ENCODE measurements at places on chromosomes 3 and 15.

- DNase-seq, result no peak
Measured at GRCh38 chr3:181941250-181941649, 229.5 kb downstream of the SOX2 start.

DNA sequence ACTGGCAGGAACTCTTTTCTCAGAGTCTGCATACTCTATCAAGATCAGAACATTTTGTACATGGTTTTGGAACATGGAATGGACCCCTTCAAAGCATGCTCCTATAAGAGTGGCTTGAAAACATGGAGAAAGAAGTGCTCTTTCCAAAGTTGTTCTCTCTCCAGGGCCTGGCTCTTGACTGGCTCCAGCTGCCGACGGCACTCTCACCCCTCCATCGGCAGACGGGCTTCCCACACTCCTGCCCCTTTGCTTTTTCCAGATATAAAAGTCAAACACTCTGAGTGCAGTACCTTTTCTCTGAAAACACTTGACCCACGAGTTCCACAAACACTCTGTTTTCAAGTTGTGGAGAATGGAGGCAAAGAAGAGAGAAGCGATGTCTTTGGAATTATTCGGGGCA lies 72.5 kb upstream of the ONECUT1 start:
- DNase-seq, result no peak

DNA sequence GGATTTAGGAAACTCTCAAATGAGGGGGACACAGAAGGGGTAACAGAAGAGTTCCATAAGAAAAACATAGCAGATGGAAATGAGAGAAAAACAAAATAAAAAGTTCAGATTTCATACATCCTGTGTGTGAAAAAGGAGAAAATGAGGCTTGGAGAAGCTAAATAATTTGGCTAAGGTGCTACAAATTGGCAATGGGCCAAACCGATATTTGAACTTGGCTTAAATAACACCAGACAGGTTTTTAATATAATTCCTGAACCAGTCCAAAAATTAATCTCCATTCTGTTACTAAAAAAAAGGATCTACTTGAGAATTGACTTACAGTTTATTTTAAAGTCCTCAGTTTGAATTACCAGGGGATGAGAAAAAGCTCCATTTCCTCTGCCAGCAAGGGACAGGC lies 342.9 kb upstream of the DPH6 start:
- no peak for DNase-seq

GRCh38 chr15:70715840-70716485 lies 47.4 kb downstream of the UACA start:
- DNase-seq, result no peak

DNA sequence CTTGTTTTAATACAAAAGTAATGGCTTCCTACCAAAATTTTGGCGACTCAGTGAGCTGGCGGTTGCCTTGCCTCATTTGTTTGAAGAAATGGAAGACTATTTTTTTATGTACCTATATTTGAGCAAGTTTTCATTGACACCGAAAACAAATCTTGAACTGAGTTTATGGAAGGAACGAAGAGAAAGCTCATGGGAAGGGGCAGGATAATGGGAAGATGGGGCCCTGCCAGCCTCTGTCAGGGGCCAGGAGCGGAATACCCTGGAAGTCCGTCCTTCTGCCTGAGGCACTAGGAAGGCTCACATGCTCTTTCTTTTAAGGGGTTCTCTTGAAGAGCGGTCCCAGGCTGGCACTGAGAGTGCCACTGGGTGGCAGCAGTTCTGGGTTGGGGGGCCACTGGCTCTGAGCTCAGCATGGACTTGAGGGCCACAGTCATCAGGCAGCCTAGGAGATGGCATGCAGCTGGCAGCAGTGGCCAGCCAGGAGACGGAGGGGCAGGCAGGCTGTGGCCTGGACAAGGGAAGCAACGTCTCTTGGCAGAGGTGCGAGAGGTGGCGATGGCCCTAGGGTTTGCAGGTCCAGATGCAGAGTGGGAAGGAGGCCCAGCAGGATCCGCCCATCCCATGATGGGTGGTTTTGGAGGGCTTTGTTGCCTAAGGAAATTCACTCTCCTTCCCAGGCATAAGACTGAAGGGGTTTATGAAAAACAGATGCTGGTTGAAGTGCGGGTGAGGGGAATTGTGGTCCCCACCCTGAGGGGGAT lies 41.6 kb downstream of the ISG20 start:
- no peak for DNase-seq

DNA sequence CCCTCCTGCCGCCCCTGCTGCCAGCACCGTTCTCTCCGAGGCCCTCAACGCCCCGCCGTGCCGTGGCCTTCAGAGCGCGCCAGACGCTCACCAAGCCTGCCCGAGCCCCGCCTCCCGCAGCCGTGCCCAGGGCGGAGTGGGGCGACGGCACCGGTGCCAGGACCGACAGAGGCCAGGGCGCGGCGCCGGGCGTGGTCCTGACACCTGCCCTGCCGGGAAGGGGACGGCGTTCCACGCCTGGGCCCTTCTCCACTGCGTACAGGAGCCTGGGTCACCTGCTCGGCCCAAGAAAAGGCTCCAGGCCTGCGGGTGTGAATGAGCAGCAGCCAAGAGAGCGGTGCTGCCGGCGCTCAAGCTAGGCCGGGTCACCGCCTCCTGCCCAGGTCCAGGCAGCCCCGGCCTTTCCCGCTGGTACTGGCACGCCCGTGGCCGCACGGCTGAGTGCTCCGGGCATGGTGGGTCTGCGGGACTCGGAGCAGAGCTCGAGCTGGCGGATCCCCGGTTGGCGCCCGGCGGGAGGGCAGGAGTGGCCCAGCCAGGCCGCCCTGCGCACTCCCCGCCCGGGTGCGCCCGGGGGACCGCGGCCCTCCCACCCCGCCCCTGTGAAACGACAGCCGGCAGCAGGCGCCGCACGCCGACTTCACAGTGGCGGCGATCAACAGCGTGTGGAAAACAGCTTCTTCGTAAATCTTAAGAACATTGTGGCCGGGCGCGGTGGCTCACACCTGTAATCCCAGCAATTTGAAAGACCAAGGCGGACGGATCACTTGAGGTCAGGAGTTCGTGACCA lies 4.2 kb downstream of the OCA2 start:
- DNase-seq, result no peak

GRCh38 chr3:19226479-19226878 lies 78.2 kb downstream of the KCNH8 start:
- DNase-seq, result no peak

GRCh38 chr3:151580591-151580990 lies 119.7 kb upstream of the IGSF10 start:
- DNase-seq, result no peak

GRCh38 chr15:39454189-39454986 lies 126.5 kb upstream of the THBS1 start:
- no peak for DNase-seq

DNA sequence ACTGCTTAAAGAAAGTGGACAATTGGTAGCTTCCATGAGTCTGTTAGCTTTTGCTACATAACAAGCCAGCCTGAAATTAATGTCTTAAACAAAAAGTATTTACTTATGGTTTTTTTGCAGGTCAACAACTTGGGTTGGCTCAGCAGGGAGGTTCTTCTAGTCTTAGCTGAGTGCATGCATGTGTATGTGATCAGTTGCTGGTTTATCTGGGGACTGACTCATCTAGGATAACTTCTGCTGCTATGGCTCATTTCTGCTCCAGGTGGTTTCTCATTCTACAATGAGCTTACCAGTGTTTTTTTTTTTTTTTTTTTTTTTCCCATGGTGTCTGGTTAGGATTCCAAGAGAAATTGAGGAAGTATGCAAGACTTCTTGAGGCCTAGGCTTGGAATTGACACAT lies 244.7 kb downstream of the NSUN3 start:
- DNase-seq, result no peak

- DNase-seq, result no peak
Measured at GRCh38 chr3:133038731-133039375, 662 bp downstream of the TMEM108 start.

Data from stimulated activated CD4-positive, alpha-beta T cell treated with anti-CD3 and anti-CD28 coated beads, Interleukin-1b, Interleukin-23, amount 100 ng/mL, for 1 hour (primary cell).